CD4-positive, alpha-beta T cell treated with Interleukin-17A for 4 hours (primary cell): ENCODE measurements at places on chromosomes 1 and 21.

GRCh38 chr1:219149953-219150352 is 23.7 kb upstream of the LYPLAL1 start:
- DNase-seq = no peak

GRCh38 chr21:45318146-45318555 is 30.5 kb upstream of the POFUT2 start:
- no peak for DNase-seq

GRCh38 chr1:16294219-16295212 is 57.5 kb upstream of the CPLANE2 start:
- DNase-seq = no peak

- no peak for DNase-seq
Observed at GRCh38 chr1:237786066-237786719, 104.5 kb downstream of the ZP4 start.

DNA sequence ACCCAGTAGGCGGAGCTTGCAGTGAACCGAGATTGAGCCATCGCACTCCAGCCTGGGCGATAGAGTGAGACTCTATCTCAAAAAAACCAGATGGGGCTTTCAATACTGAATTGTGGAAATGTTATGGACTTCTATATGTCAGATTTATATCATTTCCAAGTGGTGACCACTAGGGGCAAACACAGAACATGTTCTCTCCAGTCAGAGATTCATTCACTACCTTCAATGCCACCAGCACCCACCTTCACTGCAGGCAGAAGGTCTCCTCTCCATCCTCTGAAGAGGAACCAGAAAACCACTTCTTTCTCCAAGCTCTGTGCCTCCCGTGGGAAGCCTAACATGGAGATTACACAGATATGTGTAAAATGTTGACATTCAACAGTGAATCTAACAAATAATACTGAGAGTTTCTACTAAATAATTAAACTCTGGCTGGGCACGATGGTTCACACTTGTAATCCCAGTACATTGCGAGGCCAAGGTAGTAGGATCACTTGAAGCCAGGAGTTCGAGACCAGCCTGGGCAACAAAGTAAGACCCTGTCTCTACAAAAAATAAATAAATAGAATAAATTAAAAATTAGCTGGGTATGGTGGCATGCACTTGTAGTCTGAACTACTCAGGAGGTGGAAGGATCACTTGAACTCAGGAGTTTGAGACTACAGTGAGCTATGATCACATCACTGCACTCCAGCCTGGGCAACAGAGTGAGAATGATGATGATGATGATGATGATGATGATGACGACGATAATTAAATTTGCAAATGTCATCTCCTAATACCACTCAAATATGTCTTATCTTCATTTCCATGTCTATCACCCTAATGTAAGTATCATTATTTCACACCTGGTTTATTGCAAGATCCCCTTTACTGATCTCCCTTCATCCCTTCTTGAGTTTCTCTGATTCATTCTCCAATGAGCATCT is 151.1 kb downstream of the ZNF281 start:
- no peak for DNase-seq

DNA sequence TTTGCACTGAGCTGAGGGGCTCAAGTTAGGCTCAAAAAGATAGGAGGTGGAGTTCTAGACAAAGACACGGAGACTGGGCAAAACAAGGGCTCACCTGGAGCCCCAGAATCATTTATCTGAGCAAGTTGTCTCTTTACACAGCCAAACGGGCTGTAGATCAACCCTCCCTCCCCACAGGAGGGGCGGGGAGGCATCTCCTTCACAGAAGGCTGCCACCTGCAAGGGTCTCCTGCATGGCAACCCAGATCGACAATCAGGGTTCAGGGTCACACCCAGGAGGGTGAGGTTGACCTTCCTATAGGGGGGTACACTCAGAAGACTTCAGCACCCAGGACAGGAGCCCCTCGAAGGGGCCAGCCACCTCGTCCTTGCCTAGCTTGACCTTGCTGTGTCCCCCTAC is 84.0 kb downstream of the CD247 start:
- no peak for DNase-seq

- no peak for DNase-seq
Observed at GRCh38 chr1:90579212-90579802, 137.8 kb downstream of the BARHL2 start.

GRCh38 chr21:34158866-34159835 is 85.8 kb downstream of the MRPS6 start:
- no peak for DNase-seq

GRCh38 chr1:245832771-245833527 is 674.1 kb downstream of the SMYD3 start:
- no peak for DNase-seq

GRCh38 chr1:111827946-111828345 is 72.2 kb downstream of the DDX20 start:
- no peak for DNase-seq

DNA sequence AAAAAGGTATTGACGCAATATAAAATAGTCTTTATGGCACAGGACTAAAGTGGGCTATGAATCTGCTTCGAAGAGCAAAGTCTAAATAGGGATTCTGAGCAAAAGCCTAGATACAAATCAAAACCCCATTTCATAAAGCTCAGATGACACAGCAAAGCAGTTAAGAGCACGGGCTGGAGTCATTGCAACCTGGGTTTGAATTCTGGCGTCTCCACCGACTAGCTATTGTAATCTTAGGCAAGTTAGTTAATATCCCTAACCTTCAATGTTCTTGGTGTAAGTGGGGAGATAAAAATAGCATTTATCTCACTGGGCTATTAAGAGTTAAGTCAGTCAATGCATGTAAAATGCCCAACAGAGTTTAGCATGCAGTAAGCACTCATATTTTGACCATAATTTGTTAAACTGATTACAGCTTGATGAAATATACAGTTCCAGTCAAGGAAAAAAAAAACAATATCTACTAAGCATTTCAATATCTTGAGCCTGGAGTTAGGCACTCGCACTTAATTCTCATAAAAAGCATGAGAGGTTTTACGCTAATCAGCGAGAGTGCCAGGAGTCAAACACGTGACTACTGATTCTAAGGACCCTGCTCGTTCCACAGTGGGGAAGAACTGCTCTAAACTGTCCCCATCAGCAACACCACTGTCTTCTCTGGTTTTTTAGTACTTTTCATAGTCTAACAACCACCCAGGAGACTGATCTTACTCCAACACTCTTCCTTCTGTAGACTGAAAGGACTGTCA is 75.5 kb downstream of the JAK1 start:
- DNase-seq = no peak

DNA sequence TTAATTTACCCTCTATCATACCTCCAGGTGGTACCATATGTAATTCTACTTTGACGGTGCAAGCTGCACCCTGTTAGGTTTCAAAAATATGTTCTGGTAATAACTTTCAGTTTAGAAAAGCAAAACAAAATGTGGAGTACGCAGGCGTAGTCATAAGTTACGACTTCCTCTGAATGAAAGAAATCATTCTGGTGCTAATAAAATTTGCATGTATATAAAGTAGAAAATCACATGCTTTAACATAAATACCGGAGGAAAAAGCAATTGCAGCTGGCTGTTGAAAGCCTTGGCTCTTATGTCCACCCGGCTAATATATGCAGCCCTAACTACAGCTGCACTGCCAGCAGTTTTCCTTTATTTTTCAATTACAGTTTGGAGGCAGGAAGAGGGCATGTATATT is 65.2 kb upstream of the TMPRSS15 start:
- DNase-seq = no peak

GRCh38 chr1:30743584-30744059 is 14.0 kb downstream of the LAPTM5 start:
- peak; percentile 80 for DNase-seq

- DNase-seq = no peak
Observed at GRCh38 chr1:221768444-221769066, 26.7 kb upstream of the DUSP10 start.

GRCh38 chr1:117754061-117754969 is 148.5 kb downstream of the TENT5C start:
- DNase-seq = peak; percentile 69

DNA sequence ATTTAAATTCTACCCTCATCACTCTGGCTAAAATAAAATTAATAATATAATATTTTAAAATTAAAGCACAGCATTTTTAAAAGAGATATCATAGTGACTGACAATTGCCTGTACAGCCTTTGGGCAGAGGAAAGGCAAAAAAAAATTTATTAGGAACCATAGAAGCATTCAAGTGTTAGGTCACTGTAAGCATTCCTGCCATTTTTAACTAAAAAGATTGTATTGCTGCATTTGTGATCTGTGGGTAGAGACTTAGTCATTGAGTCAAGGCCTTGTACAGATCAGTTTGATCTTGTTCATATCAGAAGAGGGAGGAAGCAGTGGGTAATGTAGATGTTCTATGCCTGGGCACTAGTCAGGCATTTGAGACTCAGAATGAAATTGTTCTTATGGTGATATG is 109.9 kb downstream of the LYPLAL1 start:
- no peak for DNase-seq

DNA sequence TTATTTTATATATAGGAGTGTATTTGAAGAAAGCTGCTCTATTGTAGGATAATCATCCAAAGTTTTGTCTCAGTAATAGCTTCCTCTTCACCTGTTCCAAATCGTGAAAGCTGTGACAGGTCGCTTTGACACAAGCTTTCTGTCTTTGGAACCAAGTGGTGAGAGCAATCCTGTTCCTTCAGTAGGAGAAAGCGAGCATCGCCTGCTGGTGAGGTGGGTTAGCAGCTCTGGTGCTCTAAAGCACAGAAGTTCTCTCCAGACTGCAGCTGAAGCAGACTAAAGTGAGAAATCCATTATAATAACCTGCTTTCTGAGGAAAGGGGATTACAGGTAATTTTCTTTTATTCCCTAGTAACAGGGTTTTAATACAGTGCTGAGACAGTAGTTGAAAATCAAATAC is 803.8 kb downstream of the ADGRL2 start:
- no peak for DNase-seq

DNA sequence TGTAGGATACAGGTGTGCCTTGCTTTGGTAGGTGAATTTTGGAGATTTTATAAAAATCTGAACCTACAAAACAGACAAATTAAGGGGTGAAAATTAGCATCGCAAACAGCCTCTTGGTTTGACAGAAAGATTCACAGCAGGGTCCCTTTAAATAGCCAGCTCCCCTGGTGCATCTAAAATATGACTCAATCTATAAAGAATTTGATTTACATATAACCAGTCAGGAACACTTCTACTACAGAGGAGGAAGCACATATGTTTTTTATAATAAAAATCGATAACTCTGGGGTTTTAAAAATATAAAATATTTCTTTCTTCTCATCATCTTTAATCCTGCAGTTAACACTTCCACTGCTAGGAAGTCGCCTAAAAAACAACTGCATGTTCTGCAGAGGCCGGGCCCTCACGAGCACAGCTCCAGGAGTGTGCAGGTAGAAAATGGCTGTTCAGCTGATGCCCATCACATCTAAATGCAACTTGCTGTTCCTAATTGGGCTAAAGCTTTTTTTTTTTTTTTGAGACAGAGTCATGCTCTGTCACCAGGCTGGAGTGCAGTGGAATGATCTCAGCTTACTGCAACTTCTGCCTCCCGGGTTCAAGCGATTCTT is 203.4 kb downstream of the HS2ST1 start:
- no peak for DNase-seq

DNA sequence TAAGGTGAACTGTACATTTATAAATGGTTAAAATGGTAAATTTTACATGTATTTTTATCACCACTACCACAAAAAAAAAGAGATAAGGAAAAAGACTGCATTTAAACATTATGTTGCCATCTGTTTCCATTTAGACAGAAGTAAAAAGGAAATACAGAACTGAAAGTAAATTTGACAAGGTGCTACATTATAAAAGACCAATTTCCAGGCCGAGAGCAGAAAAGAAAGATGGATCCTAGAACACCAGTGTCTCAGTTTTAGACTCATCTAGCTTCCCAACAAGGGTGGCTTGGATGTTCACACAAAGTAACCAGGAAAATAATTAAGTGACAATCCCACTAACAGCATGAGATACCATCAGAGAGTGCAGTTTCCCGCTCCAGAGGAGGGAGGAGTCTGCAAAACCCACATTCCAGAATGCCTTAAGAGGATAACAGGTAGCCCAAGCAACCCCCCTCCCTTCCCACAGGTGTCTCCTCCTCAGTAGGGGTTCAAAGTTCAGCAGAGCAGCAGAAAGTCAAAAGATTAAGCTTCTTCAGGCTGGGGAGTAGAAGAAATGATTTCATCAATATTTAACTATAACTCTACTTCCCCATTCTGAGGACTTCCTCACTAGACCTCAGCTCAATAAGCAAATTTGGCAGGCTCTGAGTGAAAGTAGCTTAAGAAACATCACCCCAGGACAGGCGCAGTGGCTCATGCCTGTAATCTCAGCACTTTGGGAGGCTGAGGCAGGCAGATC is 11.8 kb downstream of the TPM3 start:
- DNase-seq = no peak

GRCh38 chr1:228765168-228765946 is 30.1 kb downstream of the RHOU start:
- DNase-seq = peak; percentile 27

DNA sequence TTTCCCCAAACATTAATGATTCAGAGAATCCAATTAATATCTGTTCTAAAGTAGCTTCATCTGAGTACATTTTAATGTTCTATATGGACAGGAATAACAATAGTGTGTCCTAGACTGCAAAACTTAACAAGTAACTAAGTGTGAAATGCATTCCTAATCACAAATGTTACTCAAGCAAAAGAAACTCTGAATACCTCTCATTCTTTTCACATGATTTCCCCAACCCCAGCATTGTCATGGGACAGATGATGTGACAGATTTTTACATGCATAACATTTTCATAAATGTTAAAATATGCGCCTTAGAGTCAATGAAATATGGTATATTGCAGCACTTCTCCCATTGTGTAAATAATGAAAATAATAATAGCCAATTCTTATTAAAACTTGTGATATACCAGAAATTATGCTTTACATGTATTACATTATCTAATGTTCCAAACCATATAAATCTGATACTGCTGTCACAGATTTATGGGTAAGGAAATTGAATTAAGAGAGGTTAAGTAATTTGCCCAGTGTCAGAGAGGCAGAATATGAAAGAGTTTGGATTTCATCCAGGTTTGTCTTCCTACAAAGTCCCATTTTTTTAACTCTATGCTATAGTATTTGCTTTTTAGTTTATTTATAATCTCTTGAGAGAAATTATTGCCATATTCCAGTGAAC is 269.4 kb downstream of the LRRC7 start:
- DNase-seq = no peak
